Fibroblast of lung (primary cell): ENCODE measurements at places on chromosomes 2 and 18. TPM values are rescaled to one million over a fixed set of nuclear protein-coding genes. Genes with fewer than 3 reads are reported as not detected.
A peak's percentile ranks its signal among the peaks of the same experiment; 100 is the strongest.

- peak; percentile 36 for DNase-seq
- no peaks in the 10 kb centered on the region for H3K27me3 ChIP-seq
- H3K27ac ChIP-seq, result no peak overlapping the region
- H3K4me3 ChIP-seq, result no peak overlapping the region
- H3K4me1 ChIP-seq, result no peaks in the 10 kb centered on the region
Measured at GRCh38 chr2:215565897-215566296, 130.0 kb upstream of the FN1 start.

GRCh38 chr2:174846218-174846617 lies 81.9 kb upstream of the CHRNA1 start:
- H3K4me1 ChIP-seq, result peaks cover 2% of the 10 kb centered on the region
- H3K4me3 ChIP-seq, result peak overlapping the region; percentile 92

- H3K4me3 ChIP-seq, result no peak overlapping the region
- peak overlapping the region; percentile 87 for H3K27ac ChIP-seq
- no peaks in the 10 kb centered on the region for H3K27me3 ChIP-seq
- peak; percentile 92 for DNase-seq
Measured at GRCh38 chr2:65576861-65577601, 144.6 kb upstream of the SPRED2 start.

GRCh38 chr2:132721938-132722337 lies 51.9 kb upstream of the LYPD1 start:
- H3K4me1 ChIP-seq, result no peaks in the 10 kb centered on the region
- no peaks in the 10 kb centered on the region for H3K36me3 ChIP-seq
- H3K27ac ChIP-seq, result no peak overlapping the region
- no peaks in the 10 kb centered on the region for H3K27me3 ChIP-seq
- no peak overlapping the region for H3K4me3 ChIP-seq

GRCh38 chr2:148552675-148553331 lies 91.7 kb upstream of the EPC2 start:
- H3K36me3 ChIP-seq, result no peaks in the 10 kb centered on the region
- H3K27ac ChIP-seq, result no peak overlapping the region
- H3K4me1 ChIP-seq, result no peaks in the 10 kb centered on the region
- DNase-seq, result no peak
- H3K4me3 ChIP-seq, result peak overlapping the region; percentile 51

The EN1 gene
- total RNA-seq, result under 0.01 TPM in 1 of 2 replicates, not detected in the other

The NT5DC4 gene
- total RNA-seq, result not detected in 2 replicates

- H3K36me3 ChIP-seq, result no peaks in the 10 kb centered on the region
- H3K4me3 ChIP-seq, result no peak overlapping the region
- DNase-seq, result peak; percentile 93
- H3K27ac ChIP-seq, result no peak overlapping the region
Measured at GRCh38 chr2:219460424-219460926, 25.8 kb downstream of the SPEG start.

DNA sequence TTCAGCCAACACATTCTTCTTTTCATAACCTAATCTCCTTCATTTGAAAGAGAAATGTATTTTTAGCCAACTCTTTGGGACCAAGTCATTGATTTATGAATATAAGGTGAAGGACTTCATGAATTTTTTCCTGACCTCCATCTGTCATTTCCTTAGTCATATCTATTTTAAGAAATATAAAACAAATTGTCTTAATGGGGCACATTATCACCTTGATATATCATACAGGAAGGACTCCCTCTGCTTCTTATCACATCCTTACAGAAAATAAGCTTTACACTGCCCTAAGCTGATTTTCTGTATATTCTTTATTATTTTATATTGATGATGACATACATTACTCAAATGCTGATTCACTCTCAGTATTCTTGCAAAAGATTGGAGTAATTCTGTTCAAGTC lies 1076.2 kb downstream of the TDRD15 start:
- H3K4me3 ChIP-seq, result no peak overlapping the region
- DNase-seq, result no peak
- H3K27ac ChIP-seq, result no peak overlapping the region

GRCh38 chr18:5582076-5582475 lies 38.3 kb upstream of the EPB41L3 start:
- no peaks in the 10 kb centered on the region for H3K27me3 ChIP-seq
- no peak overlapping the region for H3K27ac ChIP-seq
- no peaks in the 10 kb centered on the region for H3K4me1 ChIP-seq
- no peaks in the 10 kb centered on the region for H3K36me3 ChIP-seq
- H3K4me3 ChIP-seq, result no peak overlapping the region

DNA sequence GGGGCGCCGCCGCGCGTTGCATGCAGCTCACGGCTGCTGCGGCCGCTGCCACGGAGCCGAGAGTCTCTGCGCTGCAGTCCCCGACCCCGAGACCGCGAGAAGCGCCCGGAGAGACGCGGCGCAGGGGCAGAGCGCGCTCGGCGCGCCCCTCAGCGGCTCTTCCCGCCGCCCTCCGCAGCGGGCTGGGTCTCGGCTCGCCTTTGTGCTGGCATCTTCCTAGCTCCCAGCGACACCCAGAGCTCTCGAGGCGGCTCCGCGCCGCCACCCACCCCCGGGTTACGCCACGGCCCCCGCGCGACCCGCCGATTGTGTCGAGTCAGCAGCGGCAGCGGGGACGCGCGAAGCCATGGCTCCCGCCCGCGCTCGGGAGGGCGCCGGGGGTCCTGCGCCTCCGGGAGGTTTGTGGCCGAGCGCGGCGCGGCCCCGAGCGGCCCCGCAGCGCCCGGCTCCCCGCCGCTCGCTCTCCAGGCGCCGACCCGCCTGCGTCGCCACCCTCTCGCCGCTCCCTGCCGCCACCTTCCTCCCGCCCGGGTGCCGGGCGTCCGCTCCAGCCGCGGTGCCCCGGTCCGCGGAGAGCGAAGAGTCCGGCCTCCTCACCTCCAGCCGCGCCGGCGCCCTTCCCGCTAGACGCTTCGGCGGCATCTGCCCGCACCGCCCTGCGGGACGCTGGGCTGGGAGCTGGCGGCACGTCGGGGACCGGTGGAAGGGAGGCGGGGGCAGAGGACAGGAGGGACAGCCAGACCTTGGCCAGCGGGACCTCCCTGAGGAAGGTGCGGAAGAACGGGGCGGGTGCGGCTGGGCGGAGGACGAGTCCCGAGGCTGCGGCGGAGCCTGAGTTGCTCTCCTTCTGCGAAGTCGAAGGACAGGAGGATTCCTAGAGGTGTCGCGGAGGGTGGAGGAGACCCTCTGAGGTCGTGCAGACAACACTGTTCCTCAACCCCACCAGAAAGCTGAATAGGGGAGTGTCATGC lies 46.3 kb upstream of the CCDC150 start:
- no peaks in the 10 kb centered on the region for H3K4me1 ChIP-seq
- peak within 1 kb of the TSS; percentile 64 for H3K4me3 ChIP-seq
- peaks cover 7% of the 10 kb centered on the region for H3K27me3 ChIP-seq
- peak; percentile 74 for DNase-seq
- H3K27ac ChIP-seq, result no peak within 1 kb of the TSS

DNA sequence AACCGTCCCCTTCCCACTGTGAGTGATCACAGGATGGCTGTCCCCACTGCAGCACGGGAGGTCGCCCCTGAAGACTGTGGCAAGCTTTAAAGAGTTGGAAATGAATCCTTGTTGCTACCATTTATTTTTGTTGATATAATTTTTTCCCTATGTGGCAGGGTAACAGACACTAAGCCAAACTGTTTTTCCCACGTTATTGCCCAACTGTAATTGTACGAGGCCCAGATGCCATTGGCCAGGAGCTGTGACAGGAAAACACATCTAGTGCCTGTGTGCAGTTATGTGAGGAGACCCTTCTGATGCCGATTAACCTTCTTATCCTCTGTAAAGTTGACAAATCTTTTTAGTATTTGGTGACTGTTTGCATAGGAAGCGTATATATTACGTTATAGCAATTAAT lies 44.2 kb downstream of the MRPS9 start:
- no peaks in the 10 kb centered on the region for H3K4me1 ChIP-seq
- no peaks in the 10 kb centered on the region for H3K36me3 ChIP-seq
- peak; percentile 4 for DNase-seq
- H3K4me3 ChIP-seq, result no peak overlapping the region
- no peaks in the 10 kb centered on the region for H3K27me3 ChIP-seq
- H3K27ac ChIP-seq, result no peak overlapping the region
